Sciatic nerve (tissue), 2 donors: ENCODE measurements at places on chromosomes 11 and 22. TPM values are rescaled to one million over a fixed set of nuclear protein-coding genes. Genes with fewer than 3 reads are reported as not detected.

The YAP1 gene
- total RNA-seq = 112 TPM

The IL18BP gene
- 13.5 TPM for total RNA-seq

The NLRX1 gene
- total RNA-seq = 13.9 TPM

The PRG3 gene
- not detected for total RNA-seq

The NDUFA6 gene
- 31.9 TPM for total RNA-seq

The LDHAL6A gene
- total RNA-seq = not detected

The SELENOH gene
- 77.5 TPM for total RNA-seq

The SYTL2 gene
- total RNA-seq = 24.6 TPM

The LYVE1 gene
- total RNA-seq = 48.4 TPM

The TM7SF2 gene
- total RNA-seq = 18.2 TPM

The CRYBB3 gene
- not detected for total RNA-seq

The CASP1 gene
- 31.9 TPM for total RNA-seq

GRCh38 chr11:60711276-60711675, 11.9 kb downstream of the MS4A8 start:
- no peak for DNase-seq

DNA sequence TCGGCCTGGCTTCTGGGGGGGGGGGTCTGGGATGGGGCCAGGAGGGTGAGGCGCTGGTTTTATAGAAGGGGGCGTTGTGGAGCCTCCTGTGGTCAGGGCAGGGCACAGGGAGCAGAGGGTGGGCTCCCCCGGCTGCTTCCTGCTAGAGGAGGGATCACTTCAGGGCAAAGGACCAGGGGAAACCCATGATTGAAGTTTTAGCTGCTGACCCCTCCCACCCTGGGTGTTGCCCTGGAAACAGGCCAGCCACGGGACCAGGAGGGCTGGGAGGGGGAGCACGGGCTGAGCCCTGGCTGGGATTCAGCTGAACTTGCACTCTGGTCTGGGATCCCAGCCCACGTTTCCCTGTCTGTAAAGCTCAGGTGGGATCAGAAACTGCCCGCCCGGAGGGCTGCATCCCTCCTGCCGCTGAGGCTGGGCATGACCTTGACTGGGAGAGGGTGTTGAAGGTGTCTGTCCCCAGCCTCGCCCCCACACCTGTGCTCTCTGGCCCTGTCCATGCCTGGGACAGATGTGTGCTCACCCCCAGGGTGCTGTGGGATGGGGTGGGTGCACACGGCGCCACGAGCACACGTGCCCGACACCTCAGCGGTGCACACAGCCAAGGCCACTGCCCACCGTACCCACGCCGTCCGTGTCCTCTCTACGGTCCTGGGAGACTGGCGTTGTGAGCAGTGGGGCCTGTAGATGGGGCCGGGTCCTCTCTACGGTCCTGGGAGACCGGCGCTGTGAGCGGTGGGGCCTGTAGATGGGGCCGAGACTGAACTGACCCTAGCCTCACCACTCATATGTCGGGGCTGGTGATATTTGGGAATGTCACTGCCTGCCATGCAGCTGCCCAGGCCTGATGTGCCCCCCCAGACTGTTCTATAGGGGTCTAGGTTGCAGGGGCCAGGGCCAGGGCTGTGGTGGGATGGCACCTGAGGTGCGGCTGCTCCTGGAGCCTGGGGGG, 2.3 kb downstream of the TSPAN4 start:
- peak; percentile 96 for DNase-seq

GRCh38 chr11:125627236-125627910, 2.4 kb downstream of the CHEK1 start:
- DNase-seq = no peak

GRCh38 chr22:49390954-49391353, 436.7 kb downstream of the BRD1 start:
- peak; percentile 15 for DNase-seq

- DNase-seq = no peak
These were observed 28.5 kb downstream of the MAFF start for GRCh38 chr22:38230108-38230825.

DNA sequence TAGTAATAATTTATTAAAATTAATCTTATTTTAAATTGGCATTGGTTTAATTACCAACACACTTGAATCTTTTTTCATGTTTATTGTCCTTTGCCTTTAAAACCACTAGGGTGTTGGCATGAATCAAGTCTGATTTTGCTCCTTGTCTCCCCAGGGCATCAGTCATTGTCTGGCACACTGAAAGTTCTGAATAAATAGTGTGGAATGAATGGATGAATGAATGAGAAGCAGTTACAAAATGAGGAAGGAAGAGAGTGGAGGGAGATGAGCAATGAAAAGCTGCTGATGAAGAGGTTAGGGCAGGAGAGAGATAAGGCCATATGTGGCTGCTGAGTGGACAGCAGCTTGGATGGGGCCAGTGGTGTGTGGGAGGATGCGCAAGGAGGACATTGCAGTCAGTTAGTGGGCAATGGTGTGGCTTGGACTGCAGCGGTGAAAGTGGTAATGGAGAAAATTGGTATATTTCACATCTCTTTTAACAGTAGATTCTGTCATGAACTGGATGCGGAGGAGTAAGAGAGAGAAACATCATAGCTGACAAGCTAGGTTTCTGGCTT, 132.0 kb downstream of the SPON1 start:
- DNase-seq = no peak

DNA sequence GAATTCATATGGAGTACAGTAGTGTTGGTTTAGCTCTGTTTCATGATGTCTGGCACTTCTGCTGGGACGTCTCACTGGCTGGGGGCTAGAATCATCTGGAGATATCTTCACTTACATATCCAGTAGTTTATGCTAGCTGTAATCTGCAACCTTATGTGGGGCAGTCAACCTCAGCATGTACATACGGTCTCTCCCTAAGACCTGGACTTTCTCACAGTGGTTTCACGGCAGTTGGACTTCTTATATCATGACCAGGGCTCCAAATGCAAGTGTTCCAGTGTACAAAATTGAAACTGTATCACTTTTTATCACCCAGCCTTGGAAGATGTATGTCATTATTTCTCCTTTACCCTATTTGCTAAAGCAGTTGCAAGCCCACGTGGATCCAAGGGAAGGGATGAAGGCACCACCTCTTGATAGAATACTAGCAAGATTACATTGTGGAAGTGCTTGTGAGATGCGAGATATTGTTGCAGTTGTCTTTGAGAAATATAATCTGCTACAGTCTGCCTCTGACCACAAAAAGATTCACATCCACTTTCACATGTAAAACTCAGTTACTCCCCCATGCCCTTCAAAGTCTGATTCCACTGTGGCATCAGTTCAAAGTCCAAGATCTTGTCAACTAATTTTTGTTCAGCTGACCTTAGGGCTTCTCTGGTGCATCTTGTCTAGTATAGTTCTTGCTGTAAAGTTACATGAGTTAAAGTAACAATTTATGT, 316.6 kb upstream of the NCAM1 start:
- no peak for DNase-seq

DNA sequence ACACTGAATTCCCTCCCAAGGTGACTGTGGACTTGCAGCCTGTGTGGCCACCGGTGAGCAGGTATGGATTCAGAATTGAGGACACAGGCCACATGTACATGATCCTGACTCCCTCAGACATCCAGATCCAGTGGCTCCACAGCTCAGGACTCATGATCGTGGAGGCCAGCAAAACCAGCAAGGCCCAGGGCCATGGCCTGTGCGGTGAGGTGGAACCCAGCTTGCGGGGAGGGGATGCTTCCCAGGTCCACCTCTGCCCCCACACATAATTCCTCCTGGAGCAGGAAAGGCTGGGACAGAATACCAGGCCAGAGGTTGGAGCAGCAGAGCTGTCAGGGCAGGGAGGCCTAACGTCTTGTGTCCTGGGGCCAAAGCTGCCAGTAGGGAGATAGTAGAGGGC, 82.1 kb downstream of the OTOG start:
- no peak for DNase-seq

GRCh38 chr22:31136711-31137110, 3.6 kb downstream of the PLA2G3 start:
- DNase-seq = no peak

DNA sequence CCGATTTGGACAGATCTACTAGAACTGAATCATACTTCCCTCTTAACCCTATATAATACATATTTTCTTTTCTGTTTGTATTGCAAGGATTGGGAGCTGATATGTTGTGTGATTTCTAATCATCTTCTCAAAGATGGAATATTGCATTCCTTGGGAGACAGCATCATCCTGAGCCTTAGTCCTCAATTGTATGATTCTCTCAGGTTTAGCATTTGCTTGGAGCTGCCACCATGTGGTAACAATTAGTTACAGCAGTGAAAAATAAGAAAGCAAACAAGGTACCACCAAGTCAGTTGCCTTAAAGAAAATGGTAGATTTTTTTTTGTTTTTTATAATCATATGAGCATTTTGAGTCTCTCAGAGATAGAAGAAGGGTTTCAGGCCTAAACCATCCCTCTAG, 11.9 kb downstream of the SNX19 start:
- DNase-seq = no peak

DNA sequence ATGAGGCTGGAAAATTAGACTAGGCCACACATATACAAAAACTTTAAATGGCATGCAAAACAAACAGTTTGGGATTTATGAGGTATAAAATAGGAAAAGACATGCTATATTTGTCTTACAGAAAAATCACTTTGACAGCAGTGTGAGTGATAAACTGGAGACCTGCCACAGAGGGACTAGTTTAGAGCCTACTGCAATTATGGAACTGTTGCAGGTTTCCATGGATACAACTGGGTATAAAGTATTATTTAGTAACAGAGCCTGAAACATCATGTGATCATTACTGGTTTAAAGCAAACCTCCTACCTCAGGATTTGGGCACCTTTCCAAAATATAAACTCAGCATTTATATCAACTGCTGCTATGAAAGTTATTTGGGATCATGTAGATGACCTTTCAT, 1032.5 kb downstream of the DLG2 start:
- no peak for DNase-seq

- DNase-seq = no peak
These were observed 53.0 kb upstream of the RDX start for GRCh38 chr11:110349138-110349996.

DNA sequence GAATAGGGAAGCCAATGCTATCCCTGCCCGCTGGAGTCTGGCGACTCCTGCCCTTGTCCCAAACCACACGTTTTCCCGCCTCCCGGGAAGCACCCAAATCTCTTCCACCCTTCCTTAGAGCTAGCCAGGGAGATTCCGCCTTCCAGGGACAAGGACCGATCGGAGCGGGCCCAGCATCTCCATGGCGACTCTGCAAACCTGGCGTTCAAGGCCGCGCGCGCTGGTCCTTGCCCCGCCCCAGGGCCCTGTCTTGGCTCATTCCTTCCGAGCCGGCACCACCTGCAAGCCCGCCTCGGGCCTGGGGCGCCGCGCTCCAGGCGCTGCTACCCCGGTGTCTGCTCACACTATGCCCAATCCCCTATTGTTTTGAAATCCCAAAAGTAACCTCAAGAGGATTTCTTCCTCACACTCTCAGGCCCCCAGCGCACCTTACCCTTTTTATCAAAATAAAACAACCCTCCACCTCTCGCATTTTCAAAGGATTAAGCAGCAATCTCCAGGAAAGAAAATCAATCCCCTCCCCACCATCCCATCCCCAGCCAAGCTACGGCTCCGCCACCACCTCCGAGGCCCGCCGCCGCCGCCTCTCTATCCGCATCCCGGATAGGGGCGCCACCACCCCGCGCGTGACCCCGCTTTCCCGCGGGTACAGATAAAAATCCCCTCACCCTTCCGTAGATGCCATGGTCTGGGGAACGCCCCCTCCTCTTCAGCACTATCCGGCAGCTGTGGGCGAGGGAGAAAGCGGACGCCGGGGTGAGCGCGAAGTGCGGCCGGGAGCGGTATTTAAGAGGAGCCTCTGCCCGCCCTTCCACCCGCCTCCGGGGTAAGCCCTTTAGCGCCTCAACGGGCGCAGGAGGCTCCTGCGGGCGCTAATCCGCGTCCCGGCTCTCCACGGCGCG, 825 bp downstream of the SLC1A2 start:
- DNase-seq = no peak

GRCh38 chr22:49076300-49077035, 751.2 kb downstream of the BRD1 start:
- DNase-seq = no peak

- no peak for DNase-seq
These were observed 156.4 kb downstream of the ATG16L2 start for GRCh38 chr11:72970557-72971118.

DNA sequence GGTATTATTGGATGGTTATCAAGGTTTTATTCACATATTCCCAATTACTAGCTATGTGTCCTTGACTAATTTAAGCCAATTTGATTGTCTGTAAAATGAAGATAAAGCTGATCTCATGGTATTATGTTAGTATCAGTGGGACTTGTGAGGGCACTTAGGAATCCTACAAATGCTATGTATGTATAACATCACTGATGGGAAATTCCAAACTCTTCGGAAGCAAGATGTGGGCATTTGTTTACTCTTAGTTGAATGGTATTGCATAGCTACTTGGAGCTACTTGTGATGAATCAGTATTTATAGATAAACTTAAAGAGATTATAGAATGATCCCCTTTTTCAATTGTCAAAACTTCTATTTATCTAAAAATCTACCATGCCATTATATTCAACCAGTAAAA, 239.9 kb downstream of the CNTN5 start:
- no peak for DNase-seq

GRCh38 chr11:35138943-35139721, at the start of gene CD44:
TSS of gene CD44 (plus strand) at chr11:35139171. CDS start at chr11:35139304, 133 bp downstream.
- DNase-seq = peak; percentile 76

DNA sequence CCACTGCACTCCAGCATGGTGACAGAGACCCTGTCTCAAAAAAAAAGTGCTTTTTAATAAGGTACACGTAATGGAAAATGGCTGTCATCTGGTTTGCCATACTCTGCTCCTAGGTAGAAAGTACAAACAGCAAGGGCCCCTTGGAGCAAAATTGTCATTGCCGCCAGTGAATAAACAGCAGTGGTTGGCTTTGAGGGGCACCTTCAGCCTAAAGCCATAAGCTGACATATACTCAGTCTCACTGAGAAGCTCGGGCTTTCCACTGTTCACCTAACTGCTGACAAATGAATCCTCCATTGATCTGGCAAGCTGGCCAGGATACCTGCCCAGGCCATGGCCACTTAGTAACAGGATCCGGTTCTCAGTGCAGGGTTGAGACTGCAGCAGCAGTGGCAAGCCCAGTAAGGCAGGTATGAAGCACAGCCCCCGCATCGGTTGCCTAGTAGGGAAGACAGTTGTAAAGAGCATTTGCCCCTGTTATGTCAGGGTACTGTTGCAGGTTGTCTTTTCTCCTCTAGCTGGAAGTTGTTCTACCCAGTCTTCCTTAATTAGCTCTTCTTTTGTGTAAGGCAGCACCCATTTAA, 38.8 kb downstream of the MARK2 start:
- no peak for DNase-seq
